ENCODE measurements at places on chromosomes 7 and 10.

GRCh38 chr10:30587522-30588031 is 42.0 kb downstream of the LYZL2 start:
- no peak for DNase-seq

DNA sequence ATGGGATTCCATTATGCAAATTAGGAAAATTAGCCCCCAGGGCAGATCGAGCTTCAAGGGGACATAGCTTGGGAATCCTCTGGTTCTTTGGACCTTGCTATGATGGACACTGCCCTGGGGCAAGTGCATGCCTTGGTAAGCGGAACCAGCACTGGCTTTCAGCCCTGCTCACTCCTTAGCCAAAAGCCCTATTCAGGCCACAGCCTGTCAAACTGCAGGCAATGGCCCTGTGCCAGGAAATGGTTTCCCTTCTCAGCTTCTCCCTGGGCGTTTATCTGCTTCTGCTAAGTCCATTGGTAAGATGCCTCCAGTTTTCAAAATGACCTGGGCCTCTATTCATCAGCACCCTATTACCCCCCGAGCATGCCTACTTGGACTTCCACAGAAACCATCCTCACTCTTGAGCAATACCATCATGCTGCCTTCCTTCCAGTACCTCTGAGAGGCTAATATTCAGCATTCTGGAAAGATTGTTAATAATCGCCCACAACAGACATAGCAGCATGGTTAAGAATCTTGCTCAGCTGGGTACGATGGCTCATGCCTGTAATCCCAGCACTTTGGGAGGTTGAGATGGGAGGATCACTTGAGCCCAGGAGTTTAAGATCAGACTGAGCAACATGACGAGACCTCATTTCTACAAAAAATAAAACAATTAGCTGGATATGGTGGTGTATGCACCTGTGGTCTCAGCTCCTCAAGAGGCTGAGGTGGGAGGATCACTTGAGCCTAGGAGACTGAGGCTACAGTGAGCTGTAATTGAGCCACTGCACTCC is 918.6 kb upstream of the AUTS2 start:
- DNase-seq = no peak

DNA sequence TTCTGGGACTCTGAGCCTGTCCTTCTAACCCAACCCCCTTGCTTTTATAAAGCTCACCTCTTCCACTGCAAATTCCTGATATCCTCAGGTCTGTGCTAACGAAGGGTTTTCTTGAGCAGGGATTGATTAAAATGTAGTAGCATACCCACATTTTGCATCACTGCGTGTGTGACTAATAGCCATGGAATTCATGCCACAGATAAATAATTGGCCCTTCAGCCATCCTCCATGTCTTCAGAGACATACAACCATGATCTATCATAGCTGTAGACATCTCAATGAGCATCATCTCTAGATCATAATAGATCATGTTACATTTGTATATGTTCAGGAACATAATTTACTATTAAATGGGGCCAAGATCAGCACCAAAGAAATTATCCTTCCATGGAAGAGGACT is 990.3 kb downstream of the KCNMA1 start:
- DNase-seq = no peak

DNA sequence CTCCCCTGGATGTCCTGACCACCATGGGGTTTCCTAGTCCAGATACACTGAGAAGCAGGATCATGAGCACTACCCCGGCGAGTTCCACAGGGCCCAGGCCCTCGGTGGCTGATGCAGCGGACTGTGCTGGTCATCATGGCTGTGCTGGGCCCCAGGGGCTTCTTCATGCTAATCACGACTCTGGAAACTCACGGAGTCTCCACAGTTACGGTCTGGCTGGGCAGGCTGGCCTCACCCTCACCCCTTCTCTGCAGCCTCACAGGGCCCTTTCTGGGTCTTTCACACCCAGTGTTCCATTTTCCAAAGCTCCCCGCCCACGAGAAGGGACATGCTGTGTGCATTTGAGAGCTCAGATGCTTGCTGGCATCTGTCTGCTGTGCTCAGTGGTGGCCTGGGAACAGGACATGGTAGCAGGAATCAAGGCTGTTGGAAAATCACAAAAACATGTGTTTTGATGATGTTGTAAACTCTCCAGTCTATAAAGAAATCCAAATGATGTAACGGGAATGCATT is 119.0 kb downstream of the PTPN20 start:
- no peak for DNase-seq

DNA sequence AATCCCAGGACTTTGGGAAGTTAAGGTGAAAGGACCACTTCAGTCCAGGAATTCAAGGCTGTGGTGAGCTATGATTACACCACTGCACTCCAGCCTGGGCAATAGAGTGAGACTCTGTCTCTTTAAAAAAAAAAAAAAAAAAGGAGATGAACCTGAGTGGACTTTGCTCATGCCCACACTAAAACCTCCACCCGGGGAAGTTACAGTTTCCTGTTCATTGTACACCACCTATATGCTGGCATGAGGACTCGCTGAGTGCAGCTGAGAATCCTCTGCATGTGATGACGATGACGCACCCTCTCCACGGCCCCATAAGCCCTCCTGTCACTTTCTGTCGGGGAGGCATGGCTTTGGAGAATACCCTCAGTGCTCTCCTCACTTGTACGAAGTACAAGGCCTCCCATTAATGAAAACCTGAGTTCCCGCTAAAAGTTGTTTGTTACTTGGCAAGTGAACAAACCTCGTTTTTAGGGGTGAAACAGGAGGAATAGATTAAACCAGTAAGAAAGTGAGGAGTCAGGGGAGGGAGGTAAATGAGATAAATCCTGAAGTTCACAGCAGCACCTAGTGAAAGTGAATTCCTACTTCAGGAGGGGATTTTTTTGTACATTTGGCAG is 15.9 kb downstream of the TMEM176B start:
- DNase-seq = no peak

DNA sequence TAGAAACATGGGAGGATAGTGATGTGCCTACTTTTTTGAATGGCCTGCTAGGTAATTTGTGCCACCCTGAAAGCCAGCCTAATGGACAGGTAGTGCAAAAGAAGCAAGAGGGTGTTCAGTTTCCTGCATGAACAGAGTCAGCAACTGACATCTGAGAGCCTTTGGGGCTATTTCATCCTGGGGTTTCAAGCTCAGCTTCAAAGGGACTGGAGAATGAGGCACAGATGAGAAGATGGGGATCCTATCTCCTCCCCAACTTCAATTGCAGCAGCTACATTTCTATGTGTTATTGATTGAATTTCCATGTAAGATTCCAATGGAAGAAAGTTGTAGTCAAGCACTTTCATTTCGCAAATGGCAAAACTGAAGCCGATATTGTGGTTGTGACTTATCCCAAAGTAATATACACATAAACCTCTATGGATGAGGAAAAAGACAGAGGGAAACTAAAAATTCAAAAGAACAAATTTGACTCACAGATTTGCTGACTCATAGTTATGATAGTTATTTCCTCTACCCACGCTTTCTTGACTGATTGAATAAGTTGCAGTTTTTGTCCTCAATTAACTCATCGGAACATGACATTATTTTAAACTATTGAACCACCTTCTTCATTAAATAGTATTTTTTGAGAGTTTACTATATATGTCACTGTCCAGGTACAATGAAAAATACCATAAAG is 42.6 kb upstream of the NRP1 start:
- no peak for DNase-seq
